ENCODE measurements at places on chromosomes 12 and 14.

DNA sequence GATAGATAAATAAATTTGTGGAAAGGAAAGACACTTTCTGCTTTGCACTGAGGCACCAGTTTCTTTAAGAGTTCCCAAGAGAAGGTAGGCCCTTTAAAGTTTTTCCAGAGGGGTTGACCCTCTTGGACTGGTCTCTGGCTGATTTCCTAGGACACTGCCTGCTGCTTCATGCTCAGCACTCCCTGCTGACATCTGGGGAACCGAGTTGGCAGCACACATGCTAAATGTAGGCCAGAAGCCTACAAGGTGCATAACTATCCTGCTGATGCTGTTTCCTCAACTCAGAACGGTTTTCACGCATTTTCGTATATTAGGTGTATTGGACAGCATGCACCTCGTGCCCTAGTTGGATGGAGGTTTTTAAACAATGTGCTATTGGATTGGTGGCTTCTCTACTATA, 887.2 kb upstream of the SEL1L start:
- no peak for DNase-seq

DNA sequence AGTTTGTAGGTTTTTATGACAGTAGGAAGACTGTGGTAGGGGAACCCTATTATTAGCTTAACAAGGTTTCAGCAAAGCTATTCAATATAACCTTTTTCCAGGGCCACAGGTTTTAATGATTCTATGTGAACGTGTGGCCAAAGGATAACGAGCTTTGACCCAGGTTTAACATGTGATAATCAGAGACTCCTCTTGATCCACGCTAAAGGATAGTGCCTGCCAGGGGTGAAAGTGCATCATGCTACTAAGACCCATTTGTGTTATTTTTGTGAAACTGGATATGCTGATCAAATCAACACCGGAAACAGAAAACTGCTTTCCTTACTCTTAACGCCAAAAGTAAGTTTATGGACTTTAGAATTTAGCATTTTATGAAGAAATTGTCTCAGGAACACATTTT, 909 bp upstream of the TAOK3 start:
- no peak for DNase-seq

DNA sequence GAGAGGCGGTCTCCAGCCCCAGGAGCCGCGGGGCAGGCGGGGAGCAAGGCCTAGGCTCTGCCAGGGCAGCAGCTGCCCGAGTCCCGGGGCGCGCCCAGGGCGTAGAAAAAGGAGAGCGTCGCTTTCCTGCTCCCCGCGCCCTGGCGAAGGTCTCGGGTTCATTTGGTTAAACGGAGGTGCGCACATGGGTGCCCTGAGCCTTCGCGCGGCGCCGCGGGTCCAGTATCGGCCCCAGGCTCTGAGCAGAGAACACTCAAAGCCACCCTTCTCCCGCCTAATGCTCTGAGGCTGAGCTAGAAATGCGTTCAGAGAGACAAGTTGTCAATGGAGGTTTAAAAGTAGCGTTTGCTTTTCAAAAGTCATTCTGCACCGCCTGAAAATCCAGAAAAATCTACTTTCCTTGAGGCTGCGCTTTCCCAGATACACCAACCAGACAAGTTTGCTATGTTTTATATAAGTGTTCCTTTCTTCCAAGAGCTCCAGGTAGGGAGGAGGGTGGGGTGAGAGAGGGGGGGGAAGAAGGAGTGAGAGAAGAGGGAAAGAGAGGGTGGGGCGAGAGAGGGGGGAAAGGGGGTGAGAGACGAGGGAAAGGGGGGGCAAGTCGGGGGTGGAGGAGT, 1.5 kb downstream of the TMEM132C start:
- no peak for DNase-seq

DNA sequence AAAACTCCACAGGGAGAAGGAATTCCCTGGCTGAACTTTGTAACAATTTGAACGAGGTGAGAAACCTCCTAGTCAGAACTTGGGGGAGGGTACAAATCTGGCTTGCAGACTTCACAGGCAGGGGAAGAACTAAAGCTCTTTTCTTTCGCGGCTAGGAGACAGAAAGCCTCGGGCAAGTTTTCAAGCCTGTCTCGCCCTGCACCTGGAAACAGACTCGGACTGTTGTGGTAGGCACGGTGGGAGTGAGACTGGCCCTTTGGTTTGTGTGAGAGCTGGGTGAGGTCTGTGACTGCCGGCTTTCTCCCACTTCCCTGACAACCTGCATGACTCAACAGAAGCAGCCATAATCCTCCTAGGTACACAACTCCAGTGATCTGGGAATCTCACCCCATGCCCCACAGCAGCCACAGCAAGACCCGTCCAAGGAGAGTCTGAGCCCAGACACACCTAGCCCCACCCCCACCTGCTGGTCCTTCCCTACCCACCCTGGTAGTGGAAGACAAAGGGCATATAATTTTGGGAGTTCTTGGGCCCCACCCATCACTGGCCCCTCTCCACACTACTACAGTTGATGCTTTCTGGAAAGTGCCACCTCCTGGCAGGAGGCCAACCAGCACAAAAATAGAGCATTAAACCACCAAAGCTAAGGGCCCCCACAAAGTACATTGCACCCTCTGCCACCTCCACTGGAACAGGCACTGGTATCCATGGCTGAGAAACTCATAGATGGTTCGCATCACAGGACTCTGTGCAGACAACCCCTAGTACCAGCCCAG, 102.7 kb upstream of the ST8SIA1 start:
- no peak for DNase-seq

GRCh38 chr14:47978871-47979270, 303.5 kb upstream of the MDGA2 start:
- no peak for DNase-seq

GRCh38 chr12:78931466-78931990, 67.0 kb downstream of the SYT1 start:
- no peak for DNase-seq

GRCh38 chr12:57454566-57455373, at the start of gene INHBE:
INHBE (plus strand) TSS chr12:57455307; CDS start chr12:57455537, 230 bp downstream.
- no peak for DNase-seq

GRCh38 chr12:125272383-125272933, 207.2 kb downstream of the AACS start:
- no peak for DNase-seq

DNA sequence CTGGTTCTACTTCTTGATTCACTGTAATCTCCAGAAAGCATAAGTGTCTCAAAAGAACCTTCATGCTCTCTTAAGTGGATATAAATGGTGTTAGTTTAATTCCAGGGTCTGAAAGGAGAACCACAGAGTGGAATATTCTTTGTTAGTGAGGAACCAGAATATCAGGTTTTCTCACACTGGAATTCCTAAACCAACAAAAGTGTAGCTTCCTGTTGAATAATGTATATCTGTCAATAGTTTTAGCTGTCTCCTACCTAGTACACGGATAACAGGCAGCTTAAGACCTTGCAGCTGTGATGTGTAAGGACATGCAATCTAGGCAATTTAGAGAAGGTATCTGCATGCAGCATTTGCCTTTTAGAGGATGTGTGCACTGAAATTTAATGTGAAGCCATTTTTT, 24.0 kb downstream of the LRIG3 start:
- DNase-seq = no peak

DNA sequence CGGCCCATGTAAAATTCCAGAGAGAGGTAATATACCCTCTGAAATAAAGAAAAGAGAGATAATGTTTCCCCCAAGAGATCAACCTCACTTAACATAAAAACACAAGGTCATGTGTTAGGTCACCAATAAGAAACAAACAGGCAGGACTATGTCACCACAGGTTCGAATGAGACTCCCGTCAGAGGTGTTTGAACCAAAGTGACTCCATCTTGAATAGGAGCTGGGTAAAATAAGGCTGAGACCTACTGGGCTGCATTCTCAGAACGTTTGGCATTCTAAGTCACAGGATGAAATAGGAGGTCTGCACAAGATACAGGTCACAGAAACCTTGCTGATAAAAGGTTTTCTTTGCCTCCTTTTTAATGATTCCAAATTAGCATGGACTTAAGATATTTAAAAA, 6.5 kb downstream of the PYGL start:
- no peak for DNase-seq

DNA sequence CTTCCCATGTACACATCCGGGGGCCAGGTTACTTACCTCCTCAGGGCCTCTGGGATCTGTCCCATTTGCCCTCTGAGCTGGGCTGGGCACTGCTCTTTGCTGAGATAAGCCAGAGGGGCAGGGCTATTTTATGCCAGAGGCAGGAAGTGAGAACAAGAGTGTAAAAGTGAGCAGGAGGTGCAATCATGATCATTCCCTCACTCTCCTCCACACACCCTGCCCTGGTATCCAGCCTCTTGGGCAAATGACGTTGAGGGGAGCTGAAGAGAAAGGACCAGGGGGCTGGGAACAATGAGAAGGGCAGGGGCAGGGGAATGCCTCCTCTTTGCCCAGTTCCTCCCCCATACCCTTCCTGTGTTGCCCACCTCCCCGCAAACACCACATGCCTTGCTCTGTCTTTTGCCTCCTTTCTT, 4.2 kb downstream of the LPAR5 start:
- no peak for DNase-seq

DNA sequence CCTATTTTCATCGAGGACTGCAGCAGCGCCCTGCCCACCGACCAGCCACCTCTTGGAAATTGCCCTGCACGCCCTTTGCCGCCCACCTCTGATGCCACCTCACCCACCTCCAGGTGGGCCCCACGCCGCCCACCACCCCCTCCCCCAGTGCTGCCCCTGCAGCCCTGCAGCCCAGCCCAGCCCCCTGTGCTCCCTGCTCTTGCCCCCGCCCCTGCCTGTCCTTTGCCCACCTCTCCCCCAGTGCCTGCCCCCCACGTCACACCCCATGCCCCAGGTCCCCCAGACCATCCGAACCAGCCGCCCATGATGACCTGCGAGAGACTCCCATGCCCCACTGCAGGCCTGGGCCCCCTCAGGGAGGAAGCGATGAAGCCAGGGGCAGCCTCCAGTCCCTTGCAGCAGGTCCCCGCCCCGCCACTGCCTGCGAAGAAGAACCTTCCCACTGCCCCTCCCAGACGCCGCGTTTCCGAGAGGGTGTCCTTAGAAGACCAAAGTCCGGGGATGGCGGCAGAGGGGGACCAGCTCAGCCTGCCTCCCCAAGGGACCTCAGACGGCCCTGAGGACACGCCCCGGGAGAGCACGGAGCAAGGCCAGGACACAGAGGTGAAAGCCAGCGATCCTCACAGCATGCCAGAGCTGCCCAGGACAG, 96.5 kb downstream of the LGMN start:
- DNase-seq = no peak

- no peak for DNase-seq
Observed at GRCh38 chr12:2179058-2179457, 126.3 kb downstream of the CACNA1C start.

- DNase-seq = peak; percentile 75
Observed at GRCh38 chr12:389142-390096, at the start of gene KDM5A. KDM5A (minus strand) TSS chr12:389320; CDS start chr12:389091, 229 bp downstream.

GRCh38 chr14:71103662-71104484, 196.6 kb downstream of the PCNX1 start:
- DNase-seq = no peak

DNA sequence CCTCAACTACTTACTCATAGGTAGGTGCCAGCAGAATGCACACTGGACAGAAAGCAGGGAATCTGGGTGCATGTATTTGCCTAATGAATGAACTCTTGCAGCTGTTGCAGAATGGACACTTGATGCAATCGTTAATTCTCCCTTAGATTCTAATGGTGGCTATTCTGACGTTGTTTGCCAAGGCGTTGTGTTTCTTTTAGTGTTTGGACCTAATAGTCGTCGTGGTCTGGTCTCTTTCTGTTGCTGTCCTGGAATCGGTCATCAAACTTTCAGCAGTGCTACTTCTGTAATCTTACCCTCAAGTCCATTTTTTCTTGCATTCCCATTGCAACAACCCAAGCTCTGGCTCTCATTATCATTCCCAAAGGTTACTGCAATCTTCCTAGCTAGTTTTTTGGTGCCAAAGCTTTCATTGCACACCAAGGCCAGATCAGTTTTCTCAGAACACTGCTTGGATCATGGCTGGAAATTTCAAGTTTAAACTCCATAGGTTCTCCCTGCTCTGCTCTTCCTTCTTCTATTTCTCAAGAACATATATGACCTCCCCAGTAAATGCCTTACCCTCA, 31.3 kb downstream of the BMP4 start:
- DNase-seq = no peak

DNA sequence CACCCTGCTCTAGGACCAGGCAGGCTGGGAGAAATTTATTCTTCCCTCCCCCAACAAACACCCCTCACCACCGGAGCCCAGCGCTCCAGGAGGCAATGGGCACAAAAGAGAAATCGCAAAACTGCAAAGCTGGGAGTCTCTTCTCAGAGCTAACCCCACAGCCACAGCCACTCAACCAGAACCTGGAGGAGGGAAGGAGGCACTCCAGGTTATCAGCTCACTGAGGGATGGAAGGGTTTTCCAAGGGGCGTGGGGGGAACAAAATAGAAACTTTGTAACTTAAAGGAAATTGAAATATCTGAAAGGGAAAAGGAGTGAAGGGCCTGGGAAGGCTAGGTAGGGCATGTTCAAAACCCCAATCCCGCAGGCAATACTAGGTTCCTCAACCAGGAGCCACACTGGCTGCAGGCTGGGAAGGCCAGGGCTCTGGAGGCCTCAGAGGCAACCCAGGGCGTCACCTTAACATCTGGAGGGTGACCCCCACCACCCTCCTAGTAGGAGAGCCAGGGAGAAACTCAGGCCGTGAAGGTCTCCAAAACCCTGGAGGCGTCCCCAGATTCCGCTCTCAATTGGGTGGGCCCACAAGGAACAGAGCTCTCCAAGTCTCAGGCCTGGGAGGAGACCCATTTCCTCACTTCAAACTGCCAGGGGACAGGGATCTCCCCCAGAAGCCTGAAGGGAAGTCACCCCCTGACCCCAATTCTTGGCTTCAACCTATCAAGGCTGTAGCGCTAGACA, 3.2 kb downstream of the KDM2B start:
- no peak for DNase-seq

GRCh38 chr12:54296393-54297099, 4.3 kb downstream of the NFE2 start:
- DNase-seq = no peak

GRCh38 chr14:105205673-105206208, 24.6 kb upstream of the NUDT14 start:
- DNase-seq = no peak

- no peak for DNase-seq
Observed at GRCh38 chr12:5073853-5074252, 30.2 kb downstream of the KCNA5 start.

DNA sequence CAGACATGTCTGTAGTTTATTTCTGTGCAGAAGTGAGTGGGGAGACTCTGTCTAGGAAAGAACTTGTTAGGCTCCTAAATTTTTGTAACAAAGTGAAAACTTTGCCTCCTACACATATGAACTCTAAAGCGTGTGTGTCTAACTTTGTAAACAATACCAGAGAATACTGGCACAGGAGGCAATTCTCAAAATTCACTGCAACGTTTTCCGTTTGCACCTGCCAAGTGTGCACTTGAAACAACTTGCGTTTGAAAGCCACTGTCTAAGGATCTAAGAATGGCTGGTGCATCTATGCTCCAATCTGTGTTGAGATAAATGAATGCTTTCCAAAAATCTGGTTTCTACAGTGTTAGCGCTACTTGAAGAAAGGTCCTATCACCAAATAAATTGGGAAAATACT, 15.3 kb downstream of the GRIP1 start:
- no peak for DNase-seq

All from stimulated activated CD4-positive, alpha-beta T cell treated with anti-CD3 and anti-CD28 coated beads, TNF-alpha, amount 100 ng/mL, for 4 hours (primary cell).